ENCODE measurements at places on chromosomes 11 and 22. TPM values are rescaled to one million over a fixed set of nuclear protein-coding genes. Genes with fewer than 3 reads are reported as not detected.

Gene OVOL1
- total RNA-seq, result not detected

Gene BTG4
- 0.15 TPM for total RNA-seq

Gene KCNE3
- total RNA-seq, result 0.08 TPM

DNA sequence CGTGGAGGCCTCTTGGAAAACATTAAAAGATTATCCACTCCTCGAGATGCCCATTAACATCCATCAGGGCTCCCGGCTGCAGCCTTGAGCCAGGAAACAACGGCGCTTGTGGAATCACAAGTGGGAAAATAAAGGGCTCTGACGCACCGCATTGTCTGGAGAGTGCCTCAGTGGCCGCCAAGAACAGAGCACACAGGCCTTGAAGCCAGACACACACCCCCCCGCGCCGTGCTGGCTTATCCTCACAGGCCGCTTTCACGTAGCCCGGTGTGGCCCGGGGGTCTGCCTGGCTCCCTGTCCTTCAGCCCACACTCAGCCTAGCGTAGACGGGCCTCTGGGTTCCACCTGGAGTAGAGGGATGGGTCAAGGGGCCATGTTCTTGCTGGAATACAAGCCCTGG is 1020.5 kb downstream of the BRD1 start:
- DNase-seq, result no peak

DNA sequence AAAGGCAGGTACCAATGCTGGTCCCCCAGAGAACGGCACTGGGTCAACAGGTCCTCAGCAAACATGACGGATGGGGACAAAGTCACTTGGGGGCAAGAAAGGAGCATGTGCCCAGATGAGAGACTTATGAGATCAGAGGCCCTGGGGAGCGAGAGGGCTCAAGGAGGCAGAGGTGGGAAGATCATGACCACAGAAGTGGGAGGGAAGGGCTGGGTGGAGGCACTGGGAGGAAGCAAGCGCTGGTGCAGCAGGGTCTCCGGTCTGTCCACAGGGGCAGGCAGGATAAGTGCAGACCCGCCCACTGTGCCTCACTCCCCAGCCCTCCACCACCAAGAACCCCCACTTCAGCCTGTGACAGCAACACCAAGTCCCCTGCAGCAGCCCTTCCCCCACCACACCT is 10.9 kb downstream of the ELFN2 start:
- no peak for DNase-seq
